ENCODE measurements at places on chromosomes 6 and 20. TPM values are rescaled to one million over a fixed set of nuclear protein-coding genes. Genes with fewer than 3 reads are reported as not detected.

- no peak overlapping the region for H3K27ac ChIP-seq
- no peak overlapping the region for H3K4me3 ChIP-seq
- no peaks in the 10 kb centered on the region for H3K27me3 ChIP-seq
- no peaks in the 10 kb centered on the region for H3K36me3 ChIP-seq
These were observed 33.9 kb upstream of the HS3ST5 start for GRCh38 chr6:114376611-114377175.

GRCh38 chr6:101845172-101845571 is 451.7 kb downstream of the GRIK2 start:
- no peaks in the 10 kb centered on the region for H3K27me3 ChIP-seq
- no peaks in the 10 kb centered on the region for H3K36me3 ChIP-seq
- H3K4me1 ChIP-seq: no peaks in the 10 kb centered on the region
- DNase-seq: no peak
- H3K27ac ChIP-seq: no peak overlapping the region

DNA sequence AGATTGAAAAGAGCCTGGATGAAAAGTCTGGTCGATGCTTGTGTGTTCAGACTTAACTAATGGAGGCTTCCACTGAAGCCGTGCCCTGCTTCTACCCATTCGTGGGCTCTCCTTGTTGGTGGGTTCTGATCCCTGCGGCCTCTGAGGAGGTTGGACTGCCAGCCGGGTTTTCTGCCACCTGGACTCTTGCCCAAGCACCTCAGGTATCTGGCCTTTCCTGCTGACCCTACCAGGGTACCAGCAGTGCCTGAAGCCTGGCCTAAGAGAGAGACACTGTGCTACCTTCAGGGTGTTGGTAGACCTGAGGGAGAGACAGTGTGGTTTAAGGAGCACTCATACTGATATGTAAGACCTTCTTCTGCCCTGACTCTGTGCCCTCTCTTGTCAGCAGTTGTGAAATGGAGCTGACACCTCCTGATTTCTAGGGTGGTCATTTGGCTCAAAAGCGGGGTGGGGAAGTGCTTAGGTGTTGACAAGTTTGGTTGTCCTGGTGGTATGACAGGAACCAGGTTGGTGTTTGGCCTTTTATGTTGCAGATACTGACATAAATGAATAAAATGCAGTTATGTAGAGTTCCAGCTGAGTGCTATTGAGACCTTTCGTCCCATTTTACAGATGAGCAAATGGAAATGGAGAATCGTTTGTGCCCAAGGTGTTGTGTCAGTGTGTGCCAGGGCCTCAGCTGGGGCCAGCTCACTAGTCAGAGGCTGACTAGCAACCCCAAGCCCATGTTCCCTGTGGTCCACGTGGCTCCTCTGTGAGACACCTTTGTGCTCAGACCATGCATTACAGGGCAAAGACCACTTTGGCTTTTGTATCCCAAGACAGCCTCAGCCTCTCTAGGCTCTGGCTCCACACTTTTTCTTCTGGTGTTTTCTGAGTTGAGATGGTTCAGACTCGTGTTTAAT is 3.1 kb downstream of the PLCG1 start:
- H3K4me1 ChIP-seq: peaks cover 20% of the 10 kb centered on the region
- DNase-seq: no peak
- H3K27me3 ChIP-seq: no peaks in the 10 kb centered on the region

SLPI gene
- total RNA-seq: 5.4 TPM

Measured in HCT116 (cell line).